ENCODE measurements at places on chromosomes 6 and 20.

DNA sequence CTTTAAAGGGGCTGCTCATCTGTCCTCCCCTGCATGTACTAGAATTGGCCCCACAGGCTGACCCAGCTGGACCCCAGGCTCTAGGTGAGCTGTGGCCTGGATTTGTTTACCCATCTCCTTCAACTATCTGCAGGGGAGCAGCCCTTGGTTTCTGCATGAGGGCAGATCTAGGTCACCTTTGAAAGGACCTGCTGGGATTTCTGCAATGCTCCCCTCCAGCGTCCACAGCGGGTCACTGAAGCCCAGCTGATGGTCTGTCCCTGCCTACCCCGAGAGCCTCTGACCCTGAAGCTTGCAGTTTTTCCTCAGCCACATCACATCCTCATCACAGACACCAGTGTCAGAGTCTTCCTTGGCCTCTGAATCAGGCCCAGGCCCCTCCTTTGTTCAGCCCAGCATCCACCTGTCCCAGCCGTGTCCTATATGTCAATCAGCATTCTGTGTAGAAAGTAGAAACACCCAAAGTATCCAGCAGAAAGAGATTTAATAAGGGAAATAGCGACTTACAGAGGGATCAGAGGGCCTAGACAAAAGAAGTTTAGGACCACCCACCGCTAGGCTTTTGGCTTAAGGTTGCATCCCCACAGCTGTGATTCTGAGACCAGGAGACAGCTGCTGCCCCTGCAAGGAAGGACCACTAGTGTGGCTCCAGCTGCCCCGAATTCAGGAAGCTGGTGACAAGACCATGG lies 243.1 kb downstream of the LRFN2 start:
- DNase-seq = no peak

DNA sequence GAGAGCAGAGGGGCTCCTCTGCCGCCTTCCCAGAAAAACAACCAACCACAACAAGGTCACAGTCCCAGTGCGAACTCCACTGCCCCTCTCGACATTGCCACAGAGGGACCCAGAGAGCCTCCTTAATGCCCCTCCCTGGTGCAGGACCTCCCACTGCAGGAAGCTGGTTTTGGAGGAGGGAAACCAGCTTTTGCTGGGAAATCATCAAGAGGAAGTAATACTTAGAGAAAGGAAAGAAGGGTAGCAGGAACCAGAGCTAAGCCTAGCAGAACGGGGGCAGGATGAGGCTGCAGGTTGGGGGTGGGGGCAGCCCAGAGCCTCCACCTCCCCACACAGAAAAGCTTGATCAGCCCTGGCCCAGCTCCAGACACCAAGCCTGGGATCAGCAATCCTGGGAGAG lies 37.7 kb upstream of the SIRPA start:
- DNase-seq = no peak

DNA sequence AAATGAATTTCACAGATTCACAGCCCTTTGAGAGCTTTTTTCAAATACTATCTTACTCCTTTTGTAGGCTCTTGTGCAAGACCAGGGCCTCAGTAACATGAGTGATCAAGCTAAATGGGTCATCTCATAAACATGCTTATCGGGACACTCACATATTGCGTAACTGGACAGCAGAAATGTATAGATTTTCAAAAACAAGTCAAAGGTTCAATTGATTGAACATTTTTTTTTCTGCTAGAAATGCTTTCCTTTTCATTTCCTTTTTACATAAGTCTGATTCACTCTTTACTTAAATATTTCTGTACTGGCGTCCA lies 8.7 kb upstream of the SALL4 start:
- no peak for DNase-seq

DNA sequence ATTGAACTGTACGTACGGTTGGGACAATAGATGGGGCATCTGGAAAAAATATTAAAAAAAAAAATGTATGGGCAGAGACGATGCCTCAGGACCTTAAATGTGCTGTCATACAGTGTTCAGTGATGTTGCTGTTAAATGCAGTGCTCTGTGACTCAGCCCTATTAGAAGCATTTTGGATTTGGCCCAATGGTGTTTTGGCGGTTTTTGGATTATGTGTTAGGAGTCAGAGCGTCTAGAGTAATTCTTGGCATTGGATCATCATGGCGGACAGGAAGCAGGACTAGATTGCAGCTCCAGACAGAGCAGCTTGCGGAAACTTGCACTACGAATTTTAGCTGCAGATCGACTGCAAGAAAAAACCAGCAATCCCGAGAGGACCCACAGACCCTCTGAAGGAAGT lies 280.0 kb downstream of the SOX4 start:
- peak; percentile 65 for DNase-seq

DNA sequence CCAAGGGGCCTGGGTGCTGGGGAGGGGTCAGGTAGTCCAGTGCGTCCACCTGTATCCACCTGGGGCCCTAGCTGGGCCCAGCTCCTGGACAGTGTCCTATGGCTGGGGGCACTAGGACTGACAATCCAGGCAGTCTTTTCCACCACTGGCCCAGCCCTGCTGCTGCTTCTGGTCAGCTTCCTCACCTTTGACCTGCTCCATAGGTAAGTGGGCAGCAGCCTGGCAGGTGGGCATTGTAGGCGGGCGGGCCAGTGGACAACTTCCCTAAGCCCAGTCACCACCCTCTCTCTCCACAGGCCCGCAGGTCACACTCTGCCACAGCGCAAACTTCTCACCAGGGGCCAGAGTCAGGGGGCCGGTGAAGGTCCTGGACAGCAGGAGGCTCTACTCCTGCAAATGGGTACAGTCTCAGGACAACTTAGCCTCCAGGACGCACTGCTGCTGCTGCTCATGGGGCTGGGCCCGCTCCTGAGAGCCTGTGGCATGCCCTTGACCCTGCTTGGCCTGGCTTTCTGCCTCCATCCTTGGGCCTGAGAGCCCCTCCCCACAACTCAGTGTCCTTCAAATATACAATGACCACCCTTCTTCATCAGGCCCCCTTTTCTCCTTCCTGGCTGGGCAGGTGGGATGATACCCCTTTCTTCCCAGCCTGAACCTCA lies 584 bp downstream of the C20orf141 start:
- DNase-seq = no peak

GRCh38 chr6:16690608-16691142 lies 70.6 kb downstream of the ATXN1 start:
- DNase-seq = no peak

GRCh38 chr20:59069026-59069425 lies 26.4 kb upstream of the PRELID3B start:
- no peak for DNase-seq

DNA sequence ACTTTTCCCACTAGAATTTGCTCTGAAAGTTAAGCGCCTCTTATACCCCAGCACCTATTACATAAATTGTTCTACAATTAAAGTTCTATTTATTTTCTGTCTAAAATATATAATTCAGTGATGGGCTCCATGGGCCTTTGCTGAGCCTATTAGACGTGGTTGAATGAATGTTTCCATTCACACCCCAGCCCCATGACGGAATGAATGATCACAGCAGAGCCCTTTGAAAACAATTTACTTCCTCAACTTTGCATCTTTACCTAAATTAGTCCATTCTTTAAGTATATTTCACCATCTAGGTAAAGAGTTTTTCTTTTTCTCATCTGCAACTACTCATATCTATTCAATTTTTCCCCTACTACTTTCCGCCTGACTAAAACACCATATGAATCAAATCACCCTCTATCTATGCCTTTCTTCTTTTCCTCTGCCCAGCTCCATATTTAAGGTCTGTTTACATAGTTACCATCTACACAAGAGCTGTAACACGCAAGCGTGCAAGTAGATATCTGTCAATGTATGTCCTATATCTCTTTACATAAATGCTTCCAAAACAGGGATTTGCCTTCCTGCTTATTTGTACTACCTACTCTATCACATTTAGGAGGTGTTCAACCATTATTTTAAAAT lies 69.7 kb downstream of the ECT2L start:
- no peak for DNase-seq

GRCh38 chr6:135887069-135887468 lies 35.6 kb downstream of the PDE7B start:
- DNase-seq = no peak

DNA sequence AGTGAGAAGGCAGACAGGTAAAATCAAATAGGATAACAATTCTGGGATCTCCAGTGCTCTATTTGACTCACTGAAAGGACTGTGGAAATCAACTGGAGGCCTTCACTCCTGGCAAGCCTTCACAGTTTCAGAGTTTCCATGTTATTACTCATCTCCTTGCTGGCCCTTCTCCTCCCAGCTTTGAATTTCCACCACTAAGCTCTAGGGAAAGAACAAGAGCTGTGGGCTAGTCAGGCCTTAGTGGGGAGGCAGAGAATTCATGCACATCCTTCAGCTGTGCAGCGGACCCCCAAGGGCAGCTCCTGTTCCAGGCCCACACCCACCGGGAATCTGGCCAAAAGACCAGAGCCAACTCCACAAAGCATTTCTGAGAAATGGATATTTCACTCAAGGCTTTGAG lies 26.0 kb downstream of the MYLIP start:
- no peak for DNase-seq

GRCh38 chr20:21232546-21233280 lies 70.4 kb upstream of the XRN2 start:
- DNase-seq = no peak

DNA sequence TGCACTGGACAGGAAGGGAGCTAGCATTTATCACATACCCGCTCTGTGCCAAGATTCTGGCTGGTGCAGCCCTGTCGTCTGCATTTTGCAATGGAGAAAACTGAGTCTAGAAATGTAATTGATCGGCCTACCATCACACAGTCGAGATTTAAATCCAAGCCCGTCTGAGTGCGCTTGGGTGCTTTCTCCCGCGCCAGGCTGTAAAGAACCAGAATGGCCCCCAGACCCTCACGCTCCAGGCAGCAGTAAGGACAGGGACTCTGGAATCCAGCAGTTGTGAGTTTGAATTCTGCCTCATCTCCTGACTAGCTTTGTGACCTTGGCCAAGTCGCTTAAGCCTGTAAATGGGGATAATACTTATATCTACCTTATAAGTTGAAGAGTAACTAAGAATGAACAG lies 10.8 kb downstream of the DYNLRB1 start:
- no peak for DNase-seq

GRCh38 chr6:162124710-162125435 lies 602.7 kb downstream of the PRKN start:
- no peak for DNase-seq

DNA sequence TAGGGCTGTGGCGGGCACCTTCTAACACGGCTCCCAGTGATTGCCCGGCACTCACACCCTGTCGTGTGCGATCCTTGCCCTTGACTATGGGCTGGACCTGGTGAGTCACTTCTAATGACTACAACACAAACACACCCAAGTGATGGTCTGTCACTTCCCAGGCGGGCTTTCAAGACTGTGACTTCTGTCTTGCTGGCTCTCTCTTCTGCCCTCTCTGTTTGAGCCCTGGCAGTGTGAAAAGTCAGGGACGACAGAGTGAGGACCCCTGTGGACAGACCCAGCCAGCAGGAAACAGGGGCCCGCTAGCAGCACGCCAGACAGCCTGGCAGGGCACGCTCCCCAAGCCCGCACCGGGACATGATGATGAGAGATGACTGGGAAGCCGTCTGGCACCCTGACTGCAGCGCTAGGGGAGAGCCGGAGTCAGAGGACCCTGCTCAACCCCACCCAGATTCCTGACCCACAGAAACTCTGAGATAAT lies 43.0 kb downstream of the KIF16B start:
- DNase-seq = no peak

GRCh38 chr20:24769878-24770627 lies 179.0 kb upstream of the CST7 start:
- no peak for DNase-seq

DNA sequence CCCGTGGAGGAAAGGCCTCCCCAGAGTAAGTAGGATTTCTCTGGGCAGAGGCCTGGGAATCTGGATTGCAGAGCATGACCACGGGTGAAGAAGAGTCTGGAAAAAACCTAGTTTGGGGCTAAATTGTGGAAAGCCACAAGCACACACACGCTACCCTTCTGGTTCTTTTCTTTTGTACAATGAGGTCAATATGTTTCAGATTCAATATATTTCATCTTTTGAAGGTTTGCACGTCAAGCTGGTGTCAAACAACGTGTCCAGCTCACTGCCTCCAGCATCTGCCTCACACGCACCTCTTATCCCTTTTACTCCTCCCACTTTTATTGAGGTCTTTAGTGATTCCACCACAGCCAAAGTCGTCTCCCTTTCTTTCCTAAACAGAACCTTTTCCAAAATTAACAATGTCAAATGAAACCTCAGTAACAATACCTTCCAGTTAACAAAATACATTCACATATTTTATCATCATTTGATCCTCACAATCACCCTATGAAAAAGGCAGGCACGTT lies 773 bp upstream of the EPB41L2 start:
- DNase-seq = no peak

GRCh38 chr20:10667077-10667401 lies 6.8 kb downstream of the JAG1 start:
- DNase-seq = no peak

DNA sequence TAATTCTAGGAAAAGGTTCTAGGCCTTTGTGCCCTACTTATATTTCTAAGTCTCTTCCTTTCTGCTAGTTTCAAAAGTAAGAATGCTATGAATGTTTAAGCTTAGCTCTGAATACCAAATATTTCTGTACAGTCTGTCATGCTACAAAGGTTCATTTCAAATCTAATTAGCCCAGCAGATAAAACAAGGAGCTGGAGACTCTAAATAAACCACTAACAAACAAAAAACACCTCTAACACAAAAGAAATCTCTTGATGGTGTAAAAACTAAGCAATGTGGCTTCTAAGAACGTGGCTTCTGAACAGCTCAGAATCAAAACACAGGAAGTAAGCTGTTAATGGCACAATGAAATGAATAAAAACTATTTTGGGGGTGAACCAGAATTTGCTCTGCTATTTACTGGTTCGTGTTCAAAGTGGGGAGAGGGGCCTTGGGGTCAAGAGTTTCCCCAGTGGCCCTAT lies 198.3 kb downstream of the BCAS1 start:
- no peak for DNase-seq

- DNase-seq = no peak
These were observed 46.9 kb upstream of the ARMC2 start for GRCh38 chr6:108801366-108801765.

DNA sequence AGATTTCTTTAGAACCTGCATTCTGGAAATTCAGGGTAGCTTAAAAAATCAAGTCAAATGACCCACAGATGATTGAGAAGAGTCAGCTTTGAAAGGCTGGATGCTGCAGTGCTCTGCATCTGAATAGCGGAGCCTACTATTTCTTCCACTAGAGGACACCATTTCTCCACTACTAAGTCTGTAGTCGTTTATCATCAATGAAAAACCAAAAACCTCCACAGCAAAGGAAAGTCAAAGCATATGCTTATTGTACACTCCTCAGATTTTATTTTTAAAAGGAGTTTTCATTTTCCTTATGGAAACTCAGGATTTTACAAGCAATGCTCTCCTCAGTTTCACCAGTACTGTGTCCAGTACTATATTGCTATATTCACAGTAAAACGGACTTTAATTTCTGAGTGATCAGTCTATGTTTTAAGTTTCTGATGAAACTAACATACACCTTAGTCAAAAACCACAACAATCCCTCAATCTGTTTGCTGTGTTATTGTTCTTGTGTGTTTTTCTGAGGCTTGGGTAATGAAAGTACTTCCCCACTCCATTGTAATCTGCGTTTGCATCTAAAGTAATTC lies 50.5 kb upstream of the ENPP5 start:
- DNase-seq = no peak
